NCI-H1694 (cell line): ENCODE measurements at places on chromosomes 13 and 19.

GRCh38 chr13:39886336-39886735, 230.9 kb downstream of the COG6 start:
- DNase-seq, result no peak

GRCh38 chr19:14779151-14779550, 791 bp upstream of the ADGRE2 start:
- DNase-seq, result no peak

DNA sequence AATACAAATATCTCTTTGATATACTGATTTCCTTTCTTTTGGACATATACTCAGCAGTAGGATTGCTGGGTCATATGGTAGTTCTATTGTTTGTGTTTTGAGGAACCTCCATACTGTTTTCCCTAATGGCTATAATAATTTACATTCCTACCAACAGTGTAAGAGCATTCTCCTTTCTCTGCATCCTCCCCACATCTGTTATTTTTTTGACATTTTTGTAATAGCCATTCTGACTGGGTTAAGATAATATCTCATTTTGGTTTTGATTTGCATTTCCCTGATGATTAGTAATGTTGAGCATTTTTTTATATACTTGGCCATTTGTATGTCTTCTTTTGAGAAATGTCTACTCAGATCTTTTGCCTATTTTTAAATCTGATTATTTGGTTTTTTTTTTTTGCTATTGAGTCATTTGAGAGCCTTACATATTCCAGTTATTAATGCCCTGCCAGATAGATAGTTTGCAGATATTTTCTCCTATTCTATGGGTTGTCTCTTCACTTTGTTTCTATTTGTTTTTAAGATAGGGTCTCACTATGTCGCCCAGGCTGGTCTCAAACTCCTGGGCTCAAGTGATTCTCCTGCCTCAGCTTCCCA, 95.7 kb downstream of the FNDC3A start:
- DNase-seq, result no peak

DNA sequence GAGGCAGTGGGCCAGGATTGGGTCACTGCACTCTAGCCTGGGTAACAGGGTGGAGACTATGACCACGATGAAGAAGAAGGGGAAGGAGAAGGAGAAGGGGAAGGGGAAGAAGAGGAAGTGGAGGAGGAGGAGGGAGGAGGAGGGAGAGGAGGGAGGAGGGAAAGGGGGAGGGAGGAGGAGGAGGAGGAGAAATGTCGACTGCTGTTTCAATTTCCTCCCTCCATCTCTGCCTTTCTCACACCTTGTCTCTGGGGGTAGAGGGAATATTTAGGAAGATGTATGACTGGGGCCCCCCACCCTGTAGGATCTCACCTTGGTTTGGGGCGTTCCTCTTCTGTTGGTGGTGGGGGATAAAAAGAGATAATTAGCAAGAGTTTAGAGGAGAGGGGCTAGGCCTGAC, 3.8 kb downstream of the TNNT1 start:
- no peak for DNase-seq

DNA sequence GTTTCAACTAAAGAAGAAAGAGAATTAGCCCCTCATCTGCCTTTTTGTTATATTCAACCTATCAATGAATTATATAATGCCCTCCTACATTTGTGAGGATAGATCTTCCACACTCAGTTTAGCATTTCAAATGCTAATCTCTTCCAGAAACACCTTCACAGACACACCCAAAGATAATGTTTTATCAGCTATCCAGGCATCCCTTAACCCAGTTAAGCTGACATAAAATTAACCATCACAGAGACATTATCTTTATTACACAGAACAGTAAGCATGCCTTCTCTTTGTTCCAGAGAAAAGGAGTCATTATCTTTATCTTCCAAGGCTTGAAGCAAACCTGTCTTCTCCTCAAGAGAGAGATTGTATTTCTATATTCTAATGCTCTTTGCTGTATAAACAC, 53.1 kb downstream of the PCDH20 start:
- DNase-seq, result no peak
